ENCODE measurements at places on chromosomes 1 and 21. TPM values are rescaled to one million over a fixed set of nuclear protein-coding genes. Genes with fewer than 3 reads are reported as not detected.

DNA sequence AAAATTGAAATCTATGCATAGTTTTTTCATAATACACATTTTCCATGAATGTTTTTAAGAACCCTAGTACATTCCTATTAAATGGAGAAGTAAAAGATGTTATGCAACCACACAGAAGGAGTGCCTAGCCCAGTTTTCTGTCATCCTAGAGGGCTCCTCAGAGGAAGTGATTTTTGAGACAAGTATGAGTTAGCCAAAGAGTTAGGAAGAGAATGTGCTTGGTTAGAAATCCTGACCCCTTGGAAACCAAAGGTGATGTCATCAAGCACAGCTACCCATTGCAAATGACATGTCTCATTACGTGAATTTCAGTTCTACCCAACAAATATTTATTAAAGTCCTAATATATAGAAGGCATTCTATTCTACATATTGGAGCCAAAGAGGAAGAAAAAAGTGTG, 88.9 kb upstream of the TNFSF4 start:
- no peak for DNase-seq
- no peak overlapping the region for H3K4me3 ChIP-seq
- no peak overlapping the region for H3K27ac ChIP-seq
- no peaks in the 10 kb centered on the region for H3K4me1 ChIP-seq

The TMIGD3 gene
- total RNA-seq, result not detected

GRCh38 chr1:178004926-178005391, 35.1 kb upstream of the SEC16B start:
- H3K36me3 ChIP-seq, result no peaks in the 10 kb centered on the region
- no peak for DNase-seq
- no peaks in the 10 kb centered on the region for H3K27me3 ChIP-seq
- H3K27ac ChIP-seq, result no peak overlapping the region

- DNase-seq, result no peak
- no peaks in the 10 kb centered on the region for H3K36me3 ChIP-seq
- H3K4me3 ChIP-seq, result no peak overlapping the region
- H3K27me3 ChIP-seq, result no peaks in the 10 kb centered on the region
Measured at GRCh38 chr1:28374297-28374696, 4.8 kb downstream of the PHACTR4 start.

The HTR6 gene
- total RNA-seq, result not detected

GRCh38 chr1:231186356-231187115, 24.7 kb downstream of the TRIM67 start:
- no peak overlapping the region for H3K4me3 ChIP-seq
- H3K27ac ChIP-seq, result no peak overlapping the region
- no peak for DNase-seq

DNA sequence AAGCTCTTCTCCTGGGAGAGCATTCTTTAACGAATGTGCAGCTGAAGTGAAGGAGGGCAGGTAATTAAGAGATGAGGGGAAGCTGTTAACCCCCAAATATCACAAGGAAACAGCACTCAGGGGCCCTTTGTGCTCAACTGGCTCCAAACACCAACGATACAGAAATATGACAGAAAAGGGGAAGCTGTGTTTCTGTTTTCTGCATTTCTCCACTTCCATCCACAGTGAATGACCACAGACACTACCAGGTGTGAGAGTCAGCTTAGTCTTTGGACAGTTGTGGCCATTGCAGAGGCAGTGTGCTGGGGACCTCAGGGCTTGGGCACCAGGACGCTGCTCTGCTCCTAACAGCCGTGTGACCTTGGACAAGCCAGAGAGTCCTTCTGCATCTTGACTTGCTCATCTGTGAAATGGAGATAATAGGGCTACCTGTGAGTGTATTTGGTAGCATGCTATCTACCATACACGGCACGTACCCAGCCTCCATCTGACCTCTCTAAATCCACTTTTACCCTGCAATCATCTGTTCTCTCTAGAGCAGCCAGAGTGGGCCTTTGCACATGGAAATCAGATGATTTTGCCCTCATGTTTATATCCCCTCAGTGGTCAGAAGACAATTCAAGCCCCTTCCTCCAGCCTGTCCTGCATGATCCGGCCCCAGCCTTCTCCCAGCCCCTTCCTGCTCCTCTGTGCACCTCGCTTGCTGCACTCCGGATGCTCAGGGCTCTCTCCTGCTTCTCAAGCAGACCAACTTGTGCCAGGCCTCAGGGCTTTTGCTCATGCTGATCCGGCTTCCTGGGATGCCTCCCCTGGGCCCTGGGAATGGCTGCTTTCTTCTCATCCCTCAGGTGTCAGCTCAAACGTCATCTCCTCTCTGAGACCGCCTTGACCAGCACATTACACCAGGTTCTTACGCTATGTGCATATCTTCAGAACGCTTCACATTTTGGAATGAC, 4.7 kb upstream of the TINAGL1 start:
- no peak overlapping the region for H3K4me3 ChIP-seq
- H3K36me3 ChIP-seq, result no peaks in the 10 kb centered on the region
- no peak for DNase-seq
- no peaks in the 10 kb centered on the region for H3K27me3 ChIP-seq

DNA sequence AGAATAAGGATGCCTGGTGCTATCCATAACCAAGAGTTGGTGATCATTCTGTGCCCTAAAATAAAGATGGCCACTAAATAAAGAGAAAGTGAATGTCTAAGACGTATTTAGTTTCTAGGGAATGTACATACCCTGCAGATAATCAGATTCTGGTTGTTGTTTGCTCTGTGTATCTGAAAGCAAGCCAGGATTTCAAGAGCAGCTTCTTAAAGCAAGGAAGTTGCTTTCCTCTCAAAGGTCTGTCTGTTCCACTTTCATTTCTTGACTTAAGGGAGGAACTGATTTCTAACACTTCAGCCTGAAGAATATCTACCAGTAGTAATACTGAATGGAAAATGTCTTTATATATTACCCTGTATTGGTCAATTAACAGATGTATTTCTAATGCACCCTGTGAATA, 88.8 kb downstream of the KIF1B start:
- no peak for DNase-seq
- no peak overlapping the region for H3K4me3 ChIP-seq
- no peaks in the 10 kb centered on the region for H3K36me3 ChIP-seq
- H3K27me3 ChIP-seq, result no peaks in the 10 kb centered on the region
- no peak overlapping the region for H3K27ac ChIP-seq

GRCh38 chr1:12309783-12310742, 80.2 kb downstream of the VPS13D start:
- H3K4me3 ChIP-seq, result no peak overlapping the region
- peaks cover 6% of the 10 kb centered on the region for H3K36me3 ChIP-seq
- DNase-seq, result no peak
- no peaks in the 10 kb centered on the region for H3K4me1 ChIP-seq
- H3K27ac ChIP-seq, result no peak overlapping the region
- H3K27me3 ChIP-seq, result no peaks in the 10 kb centered on the region

The PPM1J gene
- not detected for total RNA-seq

The AADACL3 gene
- total RNA-seq, result not detected

- DNase-seq, result no peak
- H3K27me3 ChIP-seq, result no peaks in the 10 kb centered on the region
- H3K4me1 ChIP-seq, result no peaks in the 10 kb centered on the region
Measured at GRCh38 chr21:40797891-40798290, 49.1 kb downstream of the DSCAM start.

DNA sequence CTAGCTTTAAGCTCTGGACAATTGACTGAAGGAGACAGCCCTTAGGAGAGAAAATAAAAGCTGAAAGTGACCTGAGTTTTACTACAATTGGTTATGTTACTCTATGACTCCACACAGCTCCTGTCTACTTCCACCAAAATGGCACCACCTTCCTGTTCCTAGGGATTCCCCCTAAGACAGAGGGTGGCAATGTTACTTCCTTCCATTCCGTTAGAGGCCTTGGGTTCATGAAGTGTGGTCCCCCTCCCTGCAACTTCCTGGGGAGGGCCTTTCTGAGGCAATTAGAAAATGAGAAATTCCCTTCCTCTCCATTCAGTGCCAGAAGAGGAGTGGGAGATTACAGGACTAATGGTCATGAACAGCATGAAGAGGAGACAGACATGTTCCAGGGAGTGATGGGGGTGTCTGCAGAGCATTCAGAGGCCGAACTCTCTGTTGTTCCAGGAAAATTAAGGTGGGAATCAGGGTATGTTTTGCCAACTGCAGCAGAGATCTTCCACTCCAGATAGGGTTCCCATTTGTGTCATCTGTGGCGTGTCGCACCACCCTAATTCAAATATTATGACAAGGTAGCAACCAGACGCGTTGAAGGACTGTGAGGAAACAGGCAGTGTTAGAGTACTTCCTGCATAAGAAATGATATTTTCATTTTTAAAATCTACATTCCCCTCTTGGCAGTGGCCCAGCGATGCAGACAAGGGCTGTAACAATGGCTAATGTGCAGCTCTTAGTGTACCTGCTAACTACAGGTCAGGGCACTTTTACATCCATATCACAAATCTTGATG, 53.1 kb upstream of the TRIM67 start:
- H3K27me3 ChIP-seq, result no peaks in the 10 kb centered on the region
- no peak overlapping the region for H3K27ac ChIP-seq
- no peak for DNase-seq
- no peaks in the 10 kb centered on the region for H3K4me1 ChIP-seq
- no peaks in the 10 kb centered on the region for H3K36me3 ChIP-seq

DNA sequence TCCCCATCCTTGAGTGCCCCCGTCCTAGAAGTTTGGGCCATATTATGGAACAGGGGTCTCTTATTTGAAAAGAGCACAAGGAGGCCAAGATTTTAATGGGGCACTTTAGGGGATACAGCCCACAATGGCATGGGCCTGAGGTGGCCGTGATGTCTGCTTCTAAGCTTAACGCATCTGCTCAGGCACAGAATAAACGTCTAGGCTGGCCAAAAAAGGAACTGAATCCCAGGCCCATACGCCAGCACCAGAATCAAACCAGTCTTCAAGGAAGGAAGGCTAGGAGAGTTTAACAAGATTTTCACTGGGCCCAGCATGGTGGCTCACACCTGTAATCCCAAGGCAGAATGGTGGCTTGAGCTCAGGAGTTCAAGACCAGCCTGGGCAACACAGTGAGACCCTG, 9.2 kb upstream of the SARS1 start:
- DNase-seq, result no peak
- H3K27ac ChIP-seq, result no peak overlapping the region
- H3K36me3 ChIP-seq, result no peaks in the 10 kb centered on the region
- H3K4me3 ChIP-seq, result no peak overlapping the region
- H3K27me3 ChIP-seq, result no peaks in the 10 kb centered on the region

The CPTP gene
- total RNA-seq, result 74.7 TPM

DNA sequence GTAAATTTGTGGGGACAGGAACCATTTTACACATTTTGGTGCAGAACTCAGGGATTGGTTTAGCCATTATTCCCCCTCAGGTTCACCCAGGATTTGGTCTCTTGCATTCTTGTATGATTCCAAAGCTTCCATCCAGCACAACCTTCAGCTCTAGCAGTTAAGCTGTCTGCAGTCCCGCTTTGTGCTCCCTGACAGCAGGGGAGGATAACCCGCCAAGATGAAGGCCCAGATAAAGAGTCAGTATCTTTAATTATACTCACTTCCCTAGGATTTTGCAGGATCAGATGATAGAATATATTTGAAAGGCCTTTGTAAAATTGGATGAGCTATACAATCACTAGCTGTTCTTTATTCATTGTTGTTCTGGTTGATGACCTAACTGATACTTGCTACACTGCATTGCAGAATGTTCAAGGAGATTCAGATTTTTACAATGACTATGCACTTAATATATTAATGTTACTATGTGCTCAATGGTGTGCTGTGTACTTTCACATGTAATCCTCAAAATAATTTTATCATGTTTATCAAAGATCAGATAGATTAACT, 49.8 kb downstream of the SLC16A1 start:
- H3K4me1 ChIP-seq, result no peaks in the 10 kb centered on the region
- H3K36me3 ChIP-seq, result peaks cover 19% of the 10 kb centered on the region
- no peak for DNase-seq
- H3K27me3 ChIP-seq, result no peaks in the 10 kb centered on the region
- H3K4me3 ChIP-seq, result no peak overlapping the region
- no peak overlapping the region for H3K27ac ChIP-seq

The SH3D21 gene
- total RNA-seq, result 16.4 TPM

- H3K27ac ChIP-seq, result no peak overlapping the region
- H3K27me3 ChIP-seq, result no peaks in the 10 kb centered on the region
- no peak for DNase-seq
- H3K4me1 ChIP-seq, result peaks cover 4% of the 10 kb centered on the region
Measured at GRCh38 chr1:77134359-77134758, 84.9 kb downstream of the PIGK start.

DNA sequence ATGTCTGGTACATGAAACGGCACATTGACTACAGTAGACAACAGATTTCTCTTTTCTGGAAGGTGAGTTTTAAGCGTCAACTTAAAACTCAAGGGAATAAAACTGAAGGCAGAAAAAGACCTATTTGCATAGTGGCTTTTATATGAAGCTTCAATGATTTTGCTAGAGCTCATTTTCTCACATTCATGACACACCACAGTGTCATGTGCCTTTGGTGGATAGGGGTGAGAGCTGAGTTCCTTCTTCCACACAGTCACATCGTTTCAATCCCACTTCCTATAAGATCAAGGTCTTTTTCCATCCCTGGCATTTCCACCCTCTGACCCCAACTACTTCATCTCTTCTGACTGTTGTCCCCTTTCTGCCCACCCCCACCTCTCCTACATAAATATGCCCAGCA, 31.0 kb downstream of the IL12RB2 start:
- H3K36me3 ChIP-seq, result no peaks in the 10 kb centered on the region
- H3K4me1 ChIP-seq, result peaks cover 21% of the 10 kb centered on the region
- H3K27me3 ChIP-seq, result no peaks in the 10 kb centered on the region
- H3K4me3 ChIP-seq, result no peak overlapping the region

DNA sequence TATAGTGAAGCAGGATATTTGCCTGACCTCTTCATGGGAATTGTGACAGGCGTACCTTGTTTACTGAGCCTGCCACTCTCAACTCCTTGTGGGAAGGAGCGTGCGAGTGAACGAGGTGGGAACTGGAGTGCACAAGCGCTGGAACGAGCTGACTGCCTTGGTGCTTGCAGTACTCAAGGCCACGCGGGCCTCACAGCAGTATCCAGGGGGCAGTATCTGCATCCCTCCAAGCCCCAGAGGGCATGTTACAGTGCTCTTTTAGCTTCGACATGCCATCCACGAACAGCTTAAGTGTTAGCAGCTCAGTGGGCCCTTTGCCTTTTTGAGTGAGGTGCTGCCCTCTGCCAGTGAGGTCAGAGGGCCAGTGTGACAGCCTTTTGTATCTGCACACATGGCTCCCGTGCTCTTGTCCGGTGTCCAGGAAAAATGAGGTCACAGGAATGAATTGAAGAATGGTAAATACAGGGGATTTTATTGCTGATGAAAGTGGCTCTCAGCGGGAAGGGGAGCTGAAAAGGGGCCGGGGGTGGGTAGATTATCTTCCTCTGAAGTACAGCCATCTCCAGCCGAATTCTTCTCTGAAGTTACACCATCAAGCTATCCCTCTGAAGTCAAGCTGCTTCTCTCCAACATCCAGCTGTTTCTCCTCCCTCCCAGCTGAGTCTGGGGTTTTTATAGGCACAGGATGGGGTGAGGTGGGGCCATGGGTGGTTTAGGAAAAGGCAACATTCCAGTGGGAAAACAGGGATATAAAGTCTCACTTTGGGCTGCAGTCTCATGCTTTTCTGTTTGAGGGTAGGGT, 69.3 kb downstream of the EPB41 start:
- DNase-seq, result no peak
- H3K4me1 ChIP-seq, result no peaks in the 10 kb centered on the region
- no peaks in the 10 kb centered on the region for H3K27me3 ChIP-seq
- H3K27ac ChIP-seq, result no peak overlapping the region
- H3K4me3 ChIP-seq, result no peak overlapping the region

The CGN gene
- 0.22 TPM for total RNA-seq

The EDARADD gene
- total RNA-seq, result not detected

- no peaks in the 10 kb centered on the region for H3K4me1 ChIP-seq
- no peak overlapping the region for H3K27ac ChIP-seq
- no peaks in the 10 kb centered on the region for H3K27me3 ChIP-seq
- H3K36me3 ChIP-seq, result no peaks in the 10 kb centered on the region
Measured at GRCh38 chr1:173093691-173094445, 43.1 kb upstream of the TNFSF18 start.
